B cell (primary cell): ENCODE measurements at places on chromosomes 13 and 19. TPM values are rescaled to one million over a fixed set of nuclear protein-coding genes. Genes with fewer than 3 reads are reported as not detected.

The UBE2L5 gene
- total RNA-seq, result 0.57 and 0.58 TPM in 2 replicates

The TMEM238 gene
- 4.3 and 4.7 TPM in 2 replicates for total RNA-seq

DNA sequence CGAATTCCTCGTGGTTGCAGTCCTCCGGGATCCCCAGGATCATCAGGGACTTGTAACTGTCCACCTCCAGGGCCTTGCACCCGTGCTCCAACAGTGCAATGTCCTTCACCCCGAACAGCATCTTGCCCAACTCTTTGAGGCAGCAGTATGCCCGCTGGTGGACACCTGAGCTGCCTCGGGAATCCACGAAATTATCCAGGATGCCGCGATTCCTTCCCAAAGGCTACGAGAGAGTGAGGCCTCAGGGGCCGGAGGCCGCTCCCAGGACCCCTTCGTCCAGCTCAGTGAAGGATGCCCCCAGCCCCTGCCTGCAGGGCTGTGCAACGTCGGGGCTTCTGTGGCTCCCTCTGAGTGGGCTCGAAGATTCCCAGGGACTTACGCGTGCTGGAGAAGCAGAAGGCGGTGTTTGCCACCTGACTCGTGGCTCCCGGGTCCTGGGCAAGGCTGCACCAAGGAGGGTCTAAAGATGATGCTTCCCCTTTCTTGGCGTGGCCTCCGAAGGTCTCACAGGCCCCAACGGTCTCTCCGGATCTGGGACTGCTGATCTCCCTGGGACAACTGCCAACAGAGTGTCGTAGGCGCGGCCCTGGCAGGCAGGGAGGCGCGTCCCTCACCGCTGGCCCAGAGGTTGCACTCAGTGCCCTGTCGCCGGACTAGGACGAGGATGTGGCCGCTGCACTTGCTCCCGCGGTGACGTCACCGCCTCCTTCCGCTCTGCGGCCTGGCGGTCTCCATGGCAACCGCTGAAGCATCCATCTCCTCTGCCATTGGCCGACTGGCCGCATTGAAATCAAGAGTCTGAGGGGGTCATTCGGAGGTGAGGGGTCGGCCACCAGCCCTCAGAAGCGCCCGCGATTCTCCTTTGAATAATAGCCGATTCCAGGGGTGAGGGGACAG, at the start of gene PNMA8C:
Gene PNMA8C (minus strand): TSS at position 698 of the 897 bp plus-strand sequence. CDS start 577 bp downstream, at position 121.
- peak; percentile 68 for DNase-seq

GRCh38 chr19:17560205-17560595, 4.8 kb downstream of the COLGALT1 start:
- DNase-seq, result no peak

DNA sequence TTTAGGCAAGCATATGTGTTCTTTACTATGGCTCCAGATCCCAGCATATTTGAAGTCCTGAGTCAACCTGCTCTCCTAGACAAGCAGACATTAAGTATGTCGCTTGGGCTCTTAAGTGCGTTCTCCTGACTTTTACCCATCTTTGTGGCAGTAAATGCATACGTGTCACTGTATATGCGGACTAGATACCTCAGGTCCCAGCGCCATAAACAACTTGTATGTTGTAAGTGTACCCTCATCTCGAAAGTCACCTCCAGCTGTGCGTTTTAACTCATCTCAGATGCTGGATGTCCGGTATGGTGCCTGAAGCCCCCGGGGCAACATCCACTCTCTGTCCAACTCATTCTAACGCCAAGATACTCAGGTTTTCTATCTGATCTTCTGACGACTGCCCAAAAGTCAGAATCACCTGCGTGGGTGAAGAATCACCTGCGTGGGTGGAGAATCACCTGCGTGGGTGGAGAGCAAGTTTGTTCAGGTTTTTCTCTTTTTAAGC, 1.7 kb downstream of the PTOV1 start:
- peak; percentile 27 for DNase-seq

DNA sequence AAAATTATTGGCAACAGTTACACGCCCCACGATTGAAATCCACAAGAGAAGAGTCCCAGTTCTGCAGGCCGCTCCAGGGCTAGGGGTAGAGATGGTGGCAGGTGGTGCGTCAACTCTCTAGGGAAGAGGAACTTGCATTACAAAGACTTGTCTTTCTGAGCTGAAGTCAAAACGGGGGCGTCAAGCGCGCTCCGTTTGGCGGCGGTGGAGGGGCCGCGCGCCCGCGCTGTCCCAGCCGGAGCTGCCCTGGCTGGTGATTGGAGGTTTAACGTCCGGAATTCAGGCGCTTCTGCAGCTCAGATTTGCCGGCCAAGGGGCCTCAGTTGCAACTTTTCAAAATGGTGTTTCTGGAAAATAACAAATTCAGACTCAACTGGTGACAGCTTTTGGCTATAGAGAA, 38.9 kb downstream of the SOX1 start:
- DNase-seq, result no peak

- DNase-seq, result no peak
Measured at GRCh38 chr19:53892981-53893325, 11.0 kb downstream of the PRKCG start.

DNA sequence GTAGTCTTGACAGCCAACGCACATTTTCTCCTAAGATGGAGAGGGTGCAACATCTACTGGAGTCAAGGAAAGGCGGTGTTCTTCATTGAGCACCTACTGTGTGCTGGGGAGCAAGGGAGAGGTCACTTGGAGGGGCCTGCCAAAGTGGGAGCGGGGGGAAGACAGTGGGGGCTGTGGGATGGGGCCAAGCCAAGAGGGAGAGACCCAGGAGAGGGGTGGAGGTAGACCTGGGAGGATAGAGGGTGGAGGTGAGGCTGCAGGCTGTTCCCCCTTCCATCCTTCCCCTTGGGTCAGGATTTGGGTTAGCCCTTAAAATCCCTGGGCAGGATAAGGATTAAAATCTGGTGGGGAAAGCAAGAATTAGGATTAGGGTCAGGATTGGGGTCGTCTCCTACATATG, 1.7 kb upstream of the PLPP2 start:
- DNase-seq, result no peak

DNA sequence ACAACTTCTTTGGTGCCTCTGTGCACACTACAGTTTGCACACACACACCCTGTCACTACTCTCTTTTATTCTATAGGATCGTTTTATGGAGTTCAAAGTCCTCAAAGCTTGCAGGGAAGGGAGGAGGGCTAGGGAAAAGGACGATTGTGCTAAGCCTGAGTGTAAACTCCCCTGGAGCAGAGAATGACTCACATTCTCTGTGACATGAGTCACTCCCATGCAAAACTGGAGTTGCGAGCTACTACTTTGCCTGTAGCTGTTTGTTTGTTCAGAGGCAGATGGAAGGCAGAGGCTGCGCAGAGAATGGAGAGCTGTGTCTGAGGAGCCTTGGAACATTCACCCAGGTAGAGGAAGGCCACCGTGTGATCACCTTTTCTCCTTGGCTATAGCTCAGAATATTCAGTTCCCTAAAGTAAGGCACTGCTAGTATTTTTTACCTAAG, 80.5 kb upstream of the MBNL2 start:
- no peak for DNase-seq

- no peak for DNase-seq
Measured at GRCh38 chr19:35669974-35670373, 3.7 kb downstream of the UPK1A start.
